HFFc6 (cell line): ENCODE measurements at places on chromosomes 2 and 18.

DNA sequence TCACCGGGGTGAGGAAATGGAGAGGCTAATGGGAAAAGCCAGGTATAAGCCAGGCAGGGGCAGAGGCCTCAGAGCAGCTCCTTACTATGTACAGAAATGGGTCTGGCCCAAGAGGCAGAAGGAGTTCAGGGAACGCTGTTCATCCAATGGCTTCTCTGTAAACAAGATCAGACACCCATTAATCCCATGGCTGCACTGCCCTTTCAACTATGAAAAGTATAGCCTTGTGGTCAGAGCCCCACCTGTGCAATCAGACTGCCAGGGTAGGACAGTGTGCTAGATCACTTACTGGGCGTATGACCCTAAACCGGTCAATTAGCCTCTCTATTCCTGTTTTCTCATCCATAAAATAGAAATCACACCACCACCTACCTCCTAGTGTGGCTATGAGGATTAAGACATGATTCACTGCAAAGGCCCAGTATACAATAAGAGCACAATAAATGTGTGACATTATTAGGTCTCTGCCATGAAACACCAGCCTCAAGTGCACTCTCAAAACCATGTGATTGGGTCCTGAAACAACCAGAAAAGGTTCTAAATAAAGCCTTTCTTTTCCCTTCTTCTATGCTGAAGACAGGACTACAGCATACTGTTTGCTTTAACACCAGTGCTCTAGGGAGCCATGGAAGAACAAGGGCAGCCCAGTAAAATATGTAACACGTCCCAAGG, 4.4 kb downstream of the ANKRD44 start:
- DNase-seq, result no peak

GRCh38 chr18:65938592-65939372, 188.0 kb downstream of the CDH7 start:
- DNase-seq, result no peak

GRCh38 chr2:142040556-142040955, 90.3 kb downstream of the LRP1B start:
- no peak for DNase-seq

DNA sequence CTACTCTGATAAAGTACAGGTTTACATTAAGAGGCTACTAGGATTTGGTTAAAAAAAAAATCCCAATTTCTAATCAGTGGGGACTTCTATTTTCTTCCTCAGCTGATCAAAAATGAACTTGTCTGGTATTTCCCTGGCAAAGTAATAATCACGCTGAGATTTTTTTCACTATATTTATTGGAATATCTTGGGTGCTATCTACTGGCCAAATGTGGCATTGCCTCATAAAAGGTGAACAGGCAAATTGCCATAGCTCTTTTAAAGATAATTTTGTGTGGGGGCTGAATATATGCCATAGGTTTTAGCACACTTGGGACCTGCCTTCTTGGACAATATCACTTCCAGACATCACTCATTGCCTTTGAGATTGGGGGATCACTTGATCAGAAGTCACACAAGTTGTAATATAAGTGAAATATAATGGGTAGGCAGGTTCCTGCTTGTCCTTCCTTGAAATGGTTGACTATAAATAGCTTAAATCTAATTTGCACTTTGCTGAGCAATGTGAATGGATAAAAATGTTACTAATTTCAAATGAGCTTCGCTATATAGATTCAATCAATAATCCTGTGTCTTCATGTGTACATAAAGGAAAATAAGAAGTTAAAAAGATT, 7.0 kb upstream of the NXPH2 start:
- DNase-seq, result peak; percentile 40

GRCh38 chr18:37368110-37368954, 197.3 kb downstream of the CELF4 start:
- no peak for DNase-seq

DNA sequence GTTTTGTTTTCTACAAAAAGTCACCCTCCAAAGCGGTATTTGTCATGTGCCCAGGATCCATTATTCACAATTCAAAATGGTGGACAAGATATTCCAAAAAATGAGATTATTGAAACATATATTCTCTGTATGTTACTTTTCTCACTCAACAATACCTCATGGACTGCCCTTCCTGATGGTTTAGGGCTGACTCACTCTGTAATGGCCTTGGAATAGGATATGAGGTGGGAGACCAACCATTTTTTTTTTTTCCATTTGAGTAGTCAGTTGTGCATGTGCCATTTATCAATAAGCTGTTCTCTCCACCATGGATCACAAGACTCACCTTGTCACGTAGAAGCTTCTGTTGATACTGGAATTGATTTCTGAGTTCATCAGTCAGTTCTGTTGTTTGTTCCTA, 64.5 kb downstream of the LYPD6 start:
- DNase-seq, result no peak
